Ascending aorta (tissue), 2 donors: ENCODE measurements at places on chromosomes 7 and 10. TPM values are rescaled to one million over a fixed set of nuclear protein-coding genes. Genes with fewer than 3 reads are reported as not detected.

GRCh38 chr7:47482013-47482875, 99.7 kb downstream of the TNS3 start:
- peak overlapping the region; percentile 37 for H3K4me3 ChIP-seq
- H3K36me3 ChIP-seq = no peaks in the 10 kb centered on the region
- DNase-seq = peak; percentile 87
- no peaks in the 10 kb centered on the region for H3K27me3 ChIP-seq

DNA sequence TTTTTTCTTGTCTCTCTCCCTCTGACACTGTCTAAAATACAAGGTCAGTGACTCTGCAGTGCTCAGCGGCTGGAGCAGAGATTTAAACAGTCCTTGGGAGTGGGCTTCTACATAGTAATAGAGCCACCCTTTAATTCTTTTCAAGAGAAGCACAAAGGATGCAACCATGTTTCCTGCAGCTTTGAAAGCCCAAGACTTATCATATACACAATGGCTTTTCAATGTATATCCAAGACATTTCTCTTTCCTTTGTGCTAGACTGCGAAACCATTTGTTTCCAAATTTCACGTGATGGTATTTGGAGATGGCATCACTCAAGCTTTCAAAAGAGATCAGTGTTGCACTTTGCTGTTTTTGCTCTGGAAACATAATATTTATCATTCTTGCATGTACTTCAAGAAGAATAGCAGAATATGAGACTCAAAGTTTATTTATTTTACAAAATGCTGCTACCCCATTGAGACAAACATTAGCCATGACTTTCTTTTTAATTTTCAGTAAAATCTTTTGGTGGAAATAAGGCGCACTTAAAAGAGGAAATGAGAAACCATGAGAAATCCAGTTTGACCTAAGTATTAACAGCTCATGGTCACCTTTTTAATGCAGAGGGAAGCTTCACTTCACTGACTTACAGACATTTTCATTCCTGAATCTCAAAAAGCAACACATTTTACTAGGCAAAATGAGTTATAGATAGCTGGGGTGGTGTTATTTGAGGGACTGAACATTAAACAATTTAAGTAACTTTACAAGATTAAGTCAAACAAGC, 76.6 kb downstream of the SEMA3C start:
- H3K27ac ChIP-seq = no peak overlapping the region
- no peak overlapping the region for H3K4me3 ChIP-seq
- DNase-seq = no peak
- H3K4me1 ChIP-seq = no peaks in the 10 kb centered on the region

- no peak overlapping the region for H3K27ac ChIP-seq
- DNase-seq = no peak
- H3K27me3 ChIP-seq = no peaks in the 10 kb centered on the region
Observed at GRCh38 chr10:3631701-3632330, 153.2 kb downstream of the KLF6 start.

GRCh38 chr7:49522111-49522510, 251.3 kb upstream of the VWC2 start:
- no peaks in the 10 kb centered on the region for H3K36me3 ChIP-seq
- H3K27ac ChIP-seq = no peak overlapping the region
- no peak for DNase-seq
- H3K4me3 ChIP-seq = no peak overlapping the region
- H3K27me3 ChIP-seq = no peaks in the 10 kb centered on the region

- H3K27ac ChIP-seq = no peak overlapping the region
- H3K4me3 ChIP-seq = no peak overlapping the region
- DNase-seq = peak; percentile 80
Observed at GRCh38 chr10:128463991-128464760, 338.0 kb upstream of the MKI67 start.

DNA sequence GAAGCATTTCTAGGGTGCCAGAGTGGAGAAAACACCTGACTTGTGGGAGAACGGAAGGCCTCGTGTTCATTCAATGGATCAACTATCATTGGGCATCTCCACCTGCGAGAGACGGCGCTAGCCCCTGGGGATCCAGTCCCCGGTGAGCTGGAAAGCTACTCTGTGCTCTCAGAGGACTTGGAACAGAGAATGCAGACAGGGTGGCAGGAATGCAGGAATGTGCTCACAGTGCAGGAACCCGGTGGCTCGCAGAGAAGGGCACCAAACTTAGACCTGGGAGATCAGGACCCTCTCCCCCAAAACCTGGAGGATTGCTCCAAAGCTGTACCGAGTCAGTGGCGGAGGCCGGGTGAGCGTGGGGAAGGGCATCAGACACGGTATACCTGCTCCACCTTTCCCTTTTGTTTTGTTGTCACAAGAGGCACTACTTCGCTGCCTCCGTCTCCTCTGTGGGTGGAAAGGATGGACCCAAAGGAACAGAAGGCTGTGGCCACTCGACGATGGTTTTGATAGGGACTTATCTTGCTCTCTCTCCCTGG, 569.0 kb upstream of the C7orf33 start:
- no peak overlapping the region for H3K4me3 ChIP-seq
- no peak overlapping the region for H3K27ac ChIP-seq
- no peaks in the 10 kb centered on the region for H3K27me3 ChIP-seq

DNA sequence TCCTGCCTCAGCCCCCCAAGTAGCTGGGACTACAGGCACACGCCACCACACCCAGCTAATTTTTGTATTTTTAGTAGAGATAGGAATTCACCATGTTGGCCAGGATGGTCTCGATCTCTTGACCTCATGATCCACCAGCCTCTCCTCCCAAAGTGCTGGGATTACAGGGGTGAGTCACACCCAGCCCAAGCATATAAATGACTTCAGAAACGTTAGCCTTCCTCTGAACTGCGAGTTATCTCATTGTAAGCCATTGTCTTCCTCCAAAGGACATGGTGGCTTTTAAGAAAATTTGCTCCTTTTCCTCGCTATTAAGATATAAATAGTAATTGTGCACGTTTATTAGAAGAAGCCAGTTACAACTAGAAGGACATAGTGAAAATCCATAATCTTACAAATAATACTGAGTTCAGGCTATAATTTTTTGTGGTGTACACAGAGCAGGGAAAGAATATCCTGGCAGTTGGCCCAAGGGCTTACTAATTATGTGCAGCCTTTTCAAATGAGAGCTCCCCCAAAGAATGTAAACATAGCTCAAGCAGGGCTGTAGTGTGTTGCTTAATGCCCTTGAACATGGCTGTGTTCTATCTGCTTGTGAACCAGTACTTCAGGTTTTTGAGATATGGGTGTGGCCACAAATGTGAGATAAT, 495.8 kb downstream of the PARD3 start:
- no peak for DNase-seq
- no peak overlapping the region for H3K4me3 ChIP-seq
- H3K27me3 ChIP-seq = no peaks in the 10 kb centered on the region
- H3K4me1 ChIP-seq = no peaks in the 10 kb centered on the region
- H3K36me3 ChIP-seq = no peaks in the 10 kb centered on the region

DNA sequence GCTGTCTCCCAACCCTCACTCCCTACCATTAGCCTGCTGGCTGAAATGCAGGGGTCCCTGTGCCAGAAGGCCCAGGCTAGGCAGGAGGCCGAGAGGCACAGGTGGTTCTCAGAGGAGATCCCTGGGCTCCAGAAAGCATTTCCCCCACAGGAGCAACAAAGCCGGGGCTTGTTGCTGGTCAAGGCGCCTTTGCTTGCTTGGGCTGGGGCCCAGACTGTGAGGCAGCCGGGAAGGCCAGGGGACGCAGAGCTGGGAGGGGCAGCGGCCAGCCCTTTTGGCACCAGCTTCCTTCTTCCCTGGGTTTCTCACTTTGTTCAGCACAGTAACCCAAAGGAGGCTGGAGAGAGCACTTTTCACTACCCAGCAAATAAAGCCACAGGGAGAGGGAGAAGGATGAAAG, 48.6 kb downstream of the FBXW4 start:
- peaks cover 15% of the 10 kb centered on the region for H3K4me1 ChIP-seq
- H3K36me3 ChIP-seq = peaks cover 12% of the 10 kb centered on the region
- peak overlapping the region; percentile 56 for H3K27ac ChIP-seq
- no peaks in the 10 kb centered on the region for H3K27me3 ChIP-seq
- no peak overlapping the region for H3K4me3 ChIP-seq

- no peak overlapping the region for H3K4me3 ChIP-seq
- no peaks in the 10 kb centered on the region for H3K36me3 ChIP-seq
- H3K27ac ChIP-seq = no peak overlapping the region
- no peaks in the 10 kb centered on the region for H3K27me3 ChIP-seq
- no peak for DNase-seq
- no peaks in the 10 kb centered on the region for H3K4me1 ChIP-seq
Observed at GRCh38 chr7:67947646-67948045, 951.0 kb downstream of the TYW1 start.

- H3K4me1 ChIP-seq = no peaks in the 10 kb centered on the region
- DNase-seq = no peak
- H3K36me3 ChIP-seq = no peaks in the 10 kb centered on the region
Observed at GRCh38 chr7:137771679-137772078, 75.1 kb downstream of the DGKI start.

DNA sequence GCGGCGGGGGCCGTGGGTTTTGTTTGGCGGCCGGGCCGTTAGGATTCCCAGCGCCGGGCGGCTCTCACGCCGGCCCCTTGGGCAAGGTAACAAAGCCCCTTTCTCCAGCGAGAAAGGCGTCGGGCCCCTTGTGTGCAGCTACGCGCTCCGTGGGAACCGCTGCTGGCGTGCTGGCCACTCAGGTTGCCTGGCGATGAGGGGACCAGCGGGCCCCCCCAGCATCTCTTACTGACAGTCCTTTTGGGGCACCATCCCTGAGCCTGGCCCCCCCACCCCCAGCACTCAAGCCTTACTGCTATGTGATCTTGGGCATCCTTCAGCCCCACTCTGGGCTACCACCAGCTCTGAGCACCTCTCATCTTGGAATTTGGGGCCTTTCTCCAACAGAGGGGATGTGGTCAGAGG, 1.8 kb downstream of the LFNG start:
- H3K27me3 ChIP-seq = peaks cover 26% of the 10 kb centered on the region
- H3K36me3 ChIP-seq = no peaks in the 10 kb centered on the region
- H3K27ac ChIP-seq = no peak overlapping the region

DNA sequence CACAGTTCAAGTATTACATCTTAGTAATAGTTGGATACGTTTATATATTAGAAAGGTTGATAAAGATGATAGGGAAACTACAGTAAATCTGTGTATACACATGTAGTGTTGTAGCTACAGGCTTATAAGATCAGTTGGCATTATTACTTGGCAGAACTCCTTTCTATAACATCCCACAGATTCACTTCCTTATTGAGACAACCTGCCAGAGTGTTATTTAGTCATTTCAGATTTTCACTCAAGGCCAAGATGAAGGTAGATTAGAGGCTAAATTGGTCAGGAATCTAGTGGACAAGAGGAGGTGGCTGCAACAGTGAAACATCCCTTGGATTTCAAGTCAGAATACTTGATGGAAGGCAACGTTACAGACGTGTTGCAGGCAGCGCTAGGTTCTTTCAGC, 63.0 kb downstream of the PAPSS2 start:
- H3K4me1 ChIP-seq = no peaks in the 10 kb centered on the region
- DNase-seq = no peak
- H3K27ac ChIP-seq = no peak overlapping the region
- no peaks in the 10 kb centered on the region for H3K36me3 ChIP-seq
- no peak overlapping the region for H3K4me3 ChIP-seq
- H3K27me3 ChIP-seq = no peaks in the 10 kb centered on the region

DNA sequence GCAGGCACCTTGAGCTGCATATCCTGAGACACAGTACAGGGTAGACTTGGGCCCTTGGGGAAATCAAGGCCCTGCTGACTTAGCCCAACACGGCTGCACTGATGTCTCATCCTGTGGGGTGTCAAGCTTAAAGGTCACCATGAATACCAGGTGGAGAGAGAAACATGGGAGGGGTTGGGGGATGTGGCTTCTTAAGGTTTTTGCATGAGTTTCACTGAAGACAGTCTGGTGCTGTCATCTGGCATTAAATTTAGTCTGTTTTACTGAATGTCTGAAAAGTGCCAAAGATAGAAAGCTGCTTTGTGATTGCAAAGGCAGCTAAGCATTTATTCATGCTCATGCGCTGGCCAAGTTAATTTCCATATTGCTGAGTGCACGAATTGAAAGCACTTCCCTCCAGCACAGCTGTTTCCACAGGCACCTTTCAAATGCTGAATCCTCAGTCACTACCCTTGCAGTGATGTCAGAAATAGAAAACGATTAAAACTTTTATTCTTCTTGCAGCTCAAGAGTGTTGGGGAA, 102.1 kb downstream of the OSBPL3 start:
- H3K27ac ChIP-seq = no peak overlapping the region
- H3K4me1 ChIP-seq = no peaks in the 10 kb centered on the region
- H3K36me3 ChIP-seq = no peaks in the 10 kb centered on the region
- no peak for DNase-seq

DNA sequence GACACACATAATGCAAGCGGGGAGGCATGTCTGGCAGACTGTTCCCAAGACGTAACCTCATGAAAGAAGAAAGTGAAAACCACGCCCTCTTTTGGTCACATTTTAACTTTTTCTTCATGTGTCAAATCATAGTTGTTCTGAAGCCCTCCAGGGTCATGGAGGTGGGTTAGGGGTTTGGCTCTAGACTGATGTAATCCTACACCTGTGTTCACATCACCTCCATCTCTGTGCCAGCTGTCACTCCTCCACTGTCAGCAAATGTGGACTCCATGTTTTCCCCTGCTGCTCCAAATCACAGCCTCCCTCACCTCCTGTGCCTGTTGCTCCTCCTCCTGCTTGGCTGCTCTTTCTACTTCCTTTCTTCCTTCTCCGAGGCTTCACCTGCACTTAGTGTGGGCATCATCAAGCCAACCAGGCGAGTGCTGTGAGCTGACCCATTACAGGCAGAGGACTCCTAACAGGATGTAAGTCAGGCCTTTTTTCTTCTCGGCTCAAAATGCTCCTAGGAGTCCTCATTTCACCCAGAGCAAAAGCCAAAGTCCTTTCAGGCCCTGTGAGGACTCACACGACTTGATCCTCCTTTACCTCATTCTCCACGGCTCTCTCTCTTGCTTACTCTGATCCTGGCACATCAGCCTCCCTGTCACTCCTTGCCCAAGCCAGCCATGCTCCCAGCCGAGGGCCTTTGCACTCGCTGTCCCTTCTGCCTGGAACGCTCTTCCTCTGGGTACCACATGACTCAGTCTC, 66.4 kb upstream of the IFRD1 start:
- no peaks in the 10 kb centered on the region for H3K36me3 ChIP-seq
- DNase-seq = no peak
- H3K27me3 ChIP-seq = no peaks in the 10 kb centered on the region

GRCh38 chr7:13878154-13878553, 111.3 kb downstream of the ETV1 start:
- no peak for DNase-seq

GRCh38 chr10:25455980-25456567, 281.3 kb downstream of the GPR158 start:
- no peak for DNase-seq
- H3K27me3 ChIP-seq = no peaks in the 10 kb centered on the region
- H3K4me3 ChIP-seq = no peak overlapping the region
- H3K27ac ChIP-seq = no peak overlapping the region
- no peaks in the 10 kb centered on the region for H3K4me1 ChIP-seq
- no peaks in the 10 kb centered on the region for H3K36me3 ChIP-seq

Gene MYH16
- not detected for total RNA-seq

Gene SLC26A3
- 0.11 TPM for total RNA-seq

Gene MRLN
- not detected for total RNA-seq

Gene CNTNAP2
- not detected for total RNA-seq

Gene CUZD1
- total RNA-seq = not detected
